ENCODE measurements at places on chromosomes 11 and 22.
A peak's percentile ranks its signal among the peaks of the same experiment; 100 is the strongest.

GRCh38 chr11:45894555-45895247 is 9.2 kb downstream of the MAPK8IP1 start:
- DNase-seq = no peak

- DNase-seq = no peak
These were observed 25.0 kb downstream of the LRP5 start for GRCh38 chr11:68337399-68337835.

- DNase-seq = peak; percentile 18
These were observed 1.2 kb downstream of the NOX4 start for GRCh38 chr11:89489930-89490329.

- DNase-seq = peak; percentile 73
These were observed 44.7 kb downstream of the CCDC90B start for GRCh38 chr11:83241291-83241946.

DNA sequence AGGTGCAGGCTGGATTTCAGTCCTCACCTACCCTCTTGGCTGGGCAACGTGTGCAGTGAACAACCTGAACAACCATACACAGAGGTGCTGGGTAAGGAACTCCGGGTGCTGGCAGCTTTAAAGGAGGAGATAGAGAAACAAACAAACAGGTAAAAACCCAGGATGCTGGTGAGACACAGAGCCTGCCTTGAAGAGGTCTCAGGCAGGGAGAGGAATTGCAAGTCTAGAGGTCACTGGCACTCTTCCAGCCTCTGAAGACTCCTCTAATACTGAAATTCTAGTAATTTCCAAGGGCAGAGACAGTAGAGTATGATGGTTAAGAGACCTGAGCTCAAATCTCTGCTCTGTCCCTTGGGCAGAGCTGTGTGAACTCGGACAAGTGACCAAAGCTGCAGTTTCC is 192.5 kb downstream of the CEP164 start:
- no peak for DNase-seq

DNA sequence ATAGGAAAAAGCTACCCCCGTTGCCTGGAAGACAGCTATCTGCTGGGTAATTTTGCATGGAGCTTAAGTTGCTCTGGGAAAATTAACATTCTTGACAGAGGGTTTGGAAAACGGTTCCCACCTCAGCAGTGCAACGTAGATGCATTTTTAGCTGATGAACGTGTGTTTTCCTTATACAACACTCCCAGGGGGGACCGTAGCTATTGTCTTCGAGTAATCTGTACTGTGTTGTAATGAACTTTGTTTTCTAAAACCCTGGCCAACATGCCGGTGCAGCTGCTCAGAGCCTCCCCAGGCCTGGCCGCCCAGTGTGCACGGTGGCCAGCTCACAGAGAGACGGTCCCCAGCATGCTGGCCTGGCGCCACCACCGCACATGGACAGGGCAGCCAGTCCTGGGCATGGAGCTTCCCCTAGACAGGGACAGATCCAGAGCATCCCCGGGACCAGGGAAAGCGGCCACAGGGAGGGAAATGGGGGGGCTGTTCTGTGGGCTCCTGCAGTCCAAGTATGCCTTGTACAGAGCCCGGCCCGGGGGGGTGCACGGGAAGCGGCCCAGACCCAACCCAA is 2.2 kb downstream of the TNNT3 start:
- no peak for DNase-seq

DNA sequence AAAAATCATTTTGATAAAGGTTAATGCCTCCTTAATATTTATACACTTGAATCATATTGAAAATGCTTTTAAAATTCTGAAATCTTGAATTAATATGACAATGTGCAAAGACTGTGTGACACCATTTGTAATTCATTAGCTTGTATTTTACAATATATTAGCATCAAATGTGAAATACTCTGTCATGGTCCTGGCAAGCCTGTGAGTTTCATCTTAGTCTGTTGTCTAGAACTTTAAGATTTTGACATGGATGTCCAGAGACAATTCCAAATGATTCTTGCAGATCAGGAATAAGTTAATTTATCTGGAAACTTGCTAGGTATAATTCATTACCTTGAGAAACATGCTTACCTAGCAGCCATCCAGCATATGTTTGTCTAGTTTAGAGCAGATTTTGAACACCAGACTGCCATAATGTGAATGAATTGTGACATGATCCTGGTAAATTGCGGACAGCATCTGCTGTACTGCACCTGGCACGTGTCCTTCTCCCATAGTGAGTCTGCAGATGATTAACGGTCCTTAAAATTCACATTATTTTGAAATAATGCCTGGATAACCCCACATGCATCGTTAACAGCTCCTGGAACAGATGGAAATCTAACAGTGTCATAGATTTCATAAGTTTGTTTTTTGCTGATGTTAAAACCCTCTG is 34.5 kb upstream of the DEUP1 start:
- DNase-seq = peak; percentile 68

DNA sequence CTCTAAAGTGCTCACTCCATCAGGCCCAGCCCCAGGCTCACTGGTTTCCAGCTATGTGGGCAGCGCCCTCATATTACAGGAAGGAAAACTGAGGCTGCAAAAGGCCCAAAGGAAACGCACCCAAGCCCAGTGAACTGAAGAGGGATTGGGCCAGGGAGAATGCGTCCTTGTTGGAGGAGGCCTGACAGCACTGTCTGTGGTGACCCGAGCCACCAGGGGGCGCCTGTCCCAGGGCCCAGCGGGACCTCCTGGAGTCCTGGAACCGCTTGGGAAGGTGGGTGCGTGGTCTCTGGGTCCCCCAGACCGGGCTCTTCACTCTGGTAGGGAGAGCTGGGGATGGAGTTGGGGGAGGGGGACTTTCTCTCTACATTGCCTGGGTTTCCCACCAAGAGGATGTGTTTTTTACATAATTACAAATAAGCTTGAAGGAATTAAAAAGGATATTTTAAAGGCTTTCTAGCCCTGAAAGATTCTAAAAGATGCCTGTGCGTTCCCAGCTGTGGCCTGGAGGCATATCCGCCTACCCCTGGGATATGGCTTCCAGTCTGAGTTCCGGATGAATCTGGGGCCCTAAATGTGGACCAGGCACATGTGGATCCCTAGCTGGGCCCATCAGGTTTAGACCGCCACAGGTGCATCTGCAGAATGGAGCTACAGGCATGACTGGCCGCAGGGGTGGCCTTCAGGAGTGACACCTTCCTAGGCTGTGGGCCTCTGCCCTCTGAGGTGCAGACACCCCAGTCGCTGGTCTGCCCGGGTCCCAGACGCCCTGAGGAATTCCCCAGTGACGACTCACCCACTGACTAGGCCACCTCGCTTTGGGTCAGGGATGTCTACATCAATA is 4.2 kb downstream of the SPI1 start:
- DNase-seq = peak; percentile 71

GRCh38 chr11:124837491-124837856 is 27.8 kb upstream of the ROBO3 start:
- peak; percentile 57 for DNase-seq
